Sigmoid colon (tissue), 7 donors: ENCODE measurements at places on chromosomes 12 and 14. TPM values are rescaled to one million over a fixed set of nuclear protein-coding genes. Genes with fewer than 3 reads are reported as not detected.

The SCN8A gene
- total RNA-seq: 0.83 TPM

The PLD4 gene
- 0.71 TPM for total RNA-seq

The SLC5A8 gene
- total RNA-seq: not detected

The SLC6A15 gene
- total RNA-seq: 2.6 TPM
